ENCODE measurements at places on chromosomes 2 and 18. TPM values are rescaled to one million over a fixed set of nuclear protein-coding genes. Genes with fewer than 3 reads are reported as not detected.

GRCh38 chr2:29607038-29607420, 314.4 kb downstream of the ALK start:
- H3K4me3 ChIP-seq = no peak overlapping the region
- DNase-seq = no peak
- no peaks in the 10 kb centered on the region for H3K27me3 ChIP-seq
- peaks cover 8% of the 10 kb centered on the region for H3K4me1 ChIP-seq
- H3K27ac ChIP-seq = no peak overlapping the region

DNA sequence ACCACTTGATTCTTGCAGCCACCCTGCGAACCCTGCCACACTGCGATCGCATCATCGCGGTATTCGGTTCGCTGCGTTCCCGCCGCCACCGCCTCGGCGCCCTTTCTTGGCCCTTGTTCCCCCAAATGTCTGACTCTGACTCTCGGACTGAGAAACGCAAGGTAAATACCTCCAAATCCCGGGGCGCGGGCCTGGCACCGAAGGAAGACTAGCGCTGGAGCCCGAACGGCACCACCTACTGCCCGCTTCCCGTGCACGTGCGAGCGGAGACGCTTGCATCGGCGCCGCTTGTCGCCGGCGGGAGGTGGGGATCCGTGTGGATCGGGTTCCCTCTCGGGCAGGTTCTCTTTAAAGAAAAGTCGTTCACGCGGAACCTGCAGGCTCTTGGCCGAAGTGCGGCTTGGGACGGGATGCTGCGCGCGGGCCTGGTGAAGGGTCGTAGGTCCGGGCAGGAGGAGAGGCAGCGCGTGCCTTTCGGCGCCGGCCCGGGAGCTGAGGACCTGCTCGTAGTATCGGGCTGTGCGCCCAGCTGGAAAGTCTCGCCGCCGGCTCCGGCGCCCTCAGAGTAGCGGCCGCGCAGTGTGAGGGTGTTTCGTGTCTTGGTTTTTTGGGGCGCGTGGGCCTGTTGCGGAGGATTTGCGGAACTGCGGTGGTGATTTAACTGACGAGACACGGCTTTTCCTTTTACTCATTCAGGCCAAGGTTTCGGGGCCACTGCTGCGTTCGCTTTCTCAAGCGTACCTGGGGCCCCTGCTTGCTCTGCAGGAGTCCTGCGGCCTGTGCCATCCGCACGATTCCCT, 514 bp downstream of the BCL2L11 start:
- H3K4me3 ChIP-seq = peak overlapping the region; percentile 87
- H3K36me3 ChIP-seq = peaks cover 15% of the 10 kb centered on the region
- peaks cover 17% of the 10 kb centered on the region for H3K4me1 ChIP-seq
- DNase-seq = peak; percentile 71
- peak overlapping the region; percentile 72 for H3K27ac ChIP-seq

DNA sequence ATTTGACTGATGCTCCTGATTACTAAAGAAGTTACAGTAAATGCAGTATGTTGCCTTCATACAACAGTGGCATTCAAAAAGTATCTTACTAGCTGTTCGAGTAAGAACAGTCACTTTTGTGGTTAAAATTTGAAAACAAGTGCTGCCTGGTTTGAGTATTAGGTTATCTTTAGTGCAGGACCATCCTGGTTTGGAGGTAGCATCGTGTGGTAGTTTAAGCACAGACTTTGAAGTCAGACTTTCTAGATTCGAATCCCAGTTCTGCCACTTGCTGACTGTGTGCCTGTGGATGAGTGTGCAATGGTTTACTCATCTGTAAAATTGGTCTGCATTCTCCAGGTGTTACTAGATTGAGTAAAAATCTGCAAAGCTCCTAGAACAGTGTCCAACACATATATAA, 96.8 kb downstream of the SGPP2 start:
- H3K36me3 ChIP-seq = no peaks in the 10 kb centered on the region
- DNase-seq = no peak
- H3K4me1 ChIP-seq = no peaks in the 10 kb centered on the region
- H3K4me3 ChIP-seq = no peak overlapping the region

DNA sequence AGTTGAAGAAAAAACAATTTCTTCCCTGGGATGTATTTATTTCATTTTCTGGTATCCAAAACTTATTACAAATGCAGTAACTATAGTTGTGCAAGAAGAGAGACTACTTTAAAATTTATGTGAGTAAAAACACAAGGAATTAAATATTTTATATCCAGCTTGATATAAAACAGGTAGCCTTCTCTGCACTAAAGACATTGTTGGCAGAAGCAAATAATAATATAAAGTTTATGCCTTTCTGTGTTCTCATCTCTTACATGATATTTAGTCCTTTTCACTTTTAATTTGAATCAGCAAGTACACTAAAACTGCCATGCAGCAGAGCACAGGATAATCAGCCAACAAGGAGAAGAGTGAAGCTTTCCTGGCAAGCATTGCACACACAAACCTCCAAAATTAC, 352.7 kb downstream of the ARL6IP6 start:
- H3K27me3 ChIP-seq = no peaks in the 10 kb centered on the region
- no peak for DNase-seq
- no peaks in the 10 kb centered on the region for H3K4me1 ChIP-seq
- no peak overlapping the region for H3K4me3 ChIP-seq

- H3K36me3 ChIP-seq = no peaks in the 10 kb centered on the region
- no peak overlapping the region for H3K4me3 ChIP-seq
Observed at GRCh38 chr2:198916548-198917080, 541.1 kb downstream of the SATB2 start.

GRCh38 chr2:230600285-230600684, 112.4 kb upstream of the CAB39 start:
- no peaks in the 10 kb centered on the region for H3K4me1 ChIP-seq
- no peak overlapping the region for H3K27ac ChIP-seq
- no peak for DNase-seq

GRCh38 chr18:8662560-8663255, 42.6 kb upstream of the MTCL1 start:
- no peaks in the 10 kb centered on the region for H3K4me1 ChIP-seq
- no peak for DNase-seq
- no peaks in the 10 kb centered on the region for H3K36me3 ChIP-seq
- H3K27ac ChIP-seq = no peak overlapping the region
- H3K4me3 ChIP-seq = no peak overlapping the region

GRCh38 chr2:10964052-10964790, 52.5 kb downstream of the KCNF1 start:
- no peaks in the 10 kb centered on the region for H3K36me3 ChIP-seq
- DNase-seq = no peak
- no peaks in the 10 kb centered on the region for H3K27me3 ChIP-seq
- no peak overlapping the region for H3K27ac ChIP-seq

DNA sequence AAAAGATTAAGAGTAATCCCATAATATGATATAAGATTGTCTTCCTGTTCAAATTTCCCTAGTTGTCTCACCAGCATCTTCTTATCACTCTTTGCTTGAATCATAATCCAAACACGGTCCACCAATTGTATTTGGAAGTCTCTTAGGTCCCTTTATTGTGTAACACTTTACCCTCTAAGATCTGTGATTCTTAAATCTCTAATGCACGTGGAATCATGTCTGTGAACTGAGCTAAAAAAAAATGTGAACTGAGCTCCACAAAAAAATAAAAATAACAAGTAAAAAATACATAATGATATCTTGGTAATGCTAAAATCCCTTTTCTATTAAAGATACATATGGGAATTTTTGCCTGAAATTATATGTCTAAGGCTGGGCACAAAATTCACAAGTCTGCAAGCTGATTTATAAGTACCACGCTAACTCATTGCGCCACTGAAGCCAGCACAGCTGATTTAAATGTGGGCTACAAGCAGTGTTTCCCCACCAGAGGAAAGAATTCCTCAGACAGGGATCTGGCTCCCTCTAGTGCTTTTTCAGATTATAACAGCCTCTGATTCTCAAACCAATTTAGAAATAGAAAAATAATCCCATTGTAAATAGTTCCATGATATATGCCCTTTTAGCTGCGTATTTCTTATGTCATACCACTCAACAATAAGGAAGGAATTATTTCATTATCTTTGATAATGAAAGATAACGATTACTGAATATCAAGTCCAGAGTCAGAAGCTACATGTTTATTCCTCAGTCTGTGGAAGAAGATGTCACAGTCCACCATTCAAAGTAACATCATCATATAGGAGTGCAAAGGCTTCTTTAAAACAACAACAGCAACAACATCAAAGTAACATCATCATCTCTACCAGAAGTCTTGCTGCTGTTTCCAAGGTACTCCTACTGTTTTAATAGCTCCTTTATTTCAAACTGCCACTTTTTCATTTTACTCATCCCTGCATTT, 22.9 kb downstream of the RBM43 start:
- H3K27ac ChIP-seq = no peak overlapping the region
- H3K4me3 ChIP-seq = no peak overlapping the region
- no peaks in the 10 kb centered on the region for H3K27me3 ChIP-seq
- no peaks in the 10 kb centered on the region for H3K4me1 ChIP-seq
- DNase-seq = no peak

DNA sequence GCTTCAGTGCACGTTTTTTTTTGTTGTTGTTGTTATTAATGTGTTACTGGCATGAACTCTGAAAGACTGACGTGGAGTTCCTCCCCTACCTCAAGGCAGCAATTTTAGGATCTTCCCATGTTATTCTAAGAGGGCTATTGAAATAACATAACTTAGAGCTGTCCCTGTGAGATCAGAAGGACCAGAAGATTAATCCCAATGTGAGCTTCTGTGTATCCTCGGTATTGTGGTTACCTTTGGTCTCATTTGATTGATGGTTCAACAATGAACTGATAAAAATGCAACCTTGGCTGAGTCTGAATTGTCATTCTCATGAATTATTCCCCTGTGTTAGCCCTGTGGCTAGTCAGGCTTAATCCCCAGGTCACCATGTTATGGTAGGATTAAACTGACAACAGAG, 394.1 kb downstream of the TRIB2 start:
- no peak overlapping the region for H3K27ac ChIP-seq
- no peaks in the 10 kb centered on the region for H3K27me3 ChIP-seq

- H3K4me3 ChIP-seq = no peak overlapping the region
- no peak overlapping the region for H3K27ac ChIP-seq
- DNase-seq = no peak
- H3K36me3 ChIP-seq = no peaks in the 10 kb centered on the region
Observed at GRCh38 chr2:163701399-163702195, 34.2 kb downstream of the FIGN start.

GKN2 gene
- total RNA-seq = 0.75 TPM
